ENCODE measurements at places on chromosomes 7 and 10. TPM values are rescaled to one million over a fixed set of nuclear protein-coding genes. Genes with fewer than 3 reads are reported as not detected.

DNA sequence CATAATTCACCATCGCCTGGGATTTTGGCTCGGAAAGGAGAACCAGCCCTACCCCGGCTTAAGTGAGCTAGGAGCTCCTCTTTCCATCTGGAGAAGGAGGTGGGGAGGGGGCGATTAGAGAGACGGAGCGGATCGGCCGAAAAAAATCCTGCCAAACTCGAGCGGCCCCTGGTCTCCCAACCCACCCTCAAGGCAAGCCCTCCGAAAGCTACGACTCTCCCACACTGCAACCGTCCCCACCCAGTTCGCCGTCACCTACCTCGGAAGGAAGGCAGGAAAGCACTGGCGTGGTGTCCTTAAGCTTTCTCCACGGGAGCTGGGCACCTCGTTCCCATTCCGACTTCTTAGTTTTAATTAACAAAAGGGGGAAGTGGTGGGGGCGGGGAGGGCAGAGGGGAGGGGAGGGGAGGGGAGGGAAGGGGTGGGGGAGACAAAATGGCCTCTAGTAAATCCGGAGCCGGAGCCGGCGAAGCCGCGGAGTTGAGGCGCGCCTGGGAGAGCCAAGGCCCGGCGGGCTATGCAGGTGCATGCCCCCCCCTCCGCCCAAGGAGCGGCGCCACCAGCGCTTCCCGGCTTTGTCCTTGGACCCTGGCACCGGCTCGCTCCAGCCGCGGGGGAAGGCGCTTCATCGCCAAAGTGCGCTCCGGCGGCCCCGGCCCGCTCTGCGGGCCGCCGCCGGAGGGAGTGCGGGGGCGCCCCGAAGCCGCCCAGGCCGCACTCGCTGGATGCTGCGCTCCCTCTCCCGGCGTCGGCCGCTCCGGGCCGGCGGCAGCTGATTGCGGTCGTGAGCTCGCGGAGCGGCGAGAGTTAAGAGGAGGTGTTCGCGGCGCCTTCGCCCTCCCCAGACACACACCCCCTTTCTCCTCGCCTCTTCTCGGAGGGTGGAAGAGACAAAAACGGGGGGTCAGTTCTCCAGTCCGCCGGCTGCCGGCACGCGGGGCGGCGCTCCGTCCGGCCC lies at the start of gene LRRC4:
TSS of gene LRRC4 (minus strand) at position 784 of the 958 bp plus-strand sequence. CDS start 797 bp downstream, outside the sequence.
- peak; percentile 42 for DNase-seq

VENTX gene
- total RNA-seq: not detected

DNA sequence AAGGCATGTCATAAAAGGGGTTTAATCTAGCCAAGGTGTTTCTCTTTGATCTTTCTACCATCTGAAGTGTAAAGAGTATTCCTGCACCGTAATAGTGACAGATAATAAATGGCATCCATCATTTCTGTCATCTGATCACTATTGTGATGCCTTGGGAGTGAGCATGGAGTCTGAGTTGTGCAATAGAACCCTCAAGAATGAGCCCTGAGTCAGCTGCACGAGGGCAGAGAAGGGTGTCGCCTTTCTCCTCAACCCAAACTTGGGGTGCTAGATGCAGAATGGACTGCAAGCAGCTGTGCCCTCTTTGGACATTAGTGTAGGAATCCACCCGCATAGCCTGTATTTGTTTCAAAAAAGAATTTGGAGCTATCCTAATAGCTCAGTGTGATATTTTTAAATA lies 115.2 kb downstream of the ZNF37A start:
- no peak for DNase-seq

DNA sequence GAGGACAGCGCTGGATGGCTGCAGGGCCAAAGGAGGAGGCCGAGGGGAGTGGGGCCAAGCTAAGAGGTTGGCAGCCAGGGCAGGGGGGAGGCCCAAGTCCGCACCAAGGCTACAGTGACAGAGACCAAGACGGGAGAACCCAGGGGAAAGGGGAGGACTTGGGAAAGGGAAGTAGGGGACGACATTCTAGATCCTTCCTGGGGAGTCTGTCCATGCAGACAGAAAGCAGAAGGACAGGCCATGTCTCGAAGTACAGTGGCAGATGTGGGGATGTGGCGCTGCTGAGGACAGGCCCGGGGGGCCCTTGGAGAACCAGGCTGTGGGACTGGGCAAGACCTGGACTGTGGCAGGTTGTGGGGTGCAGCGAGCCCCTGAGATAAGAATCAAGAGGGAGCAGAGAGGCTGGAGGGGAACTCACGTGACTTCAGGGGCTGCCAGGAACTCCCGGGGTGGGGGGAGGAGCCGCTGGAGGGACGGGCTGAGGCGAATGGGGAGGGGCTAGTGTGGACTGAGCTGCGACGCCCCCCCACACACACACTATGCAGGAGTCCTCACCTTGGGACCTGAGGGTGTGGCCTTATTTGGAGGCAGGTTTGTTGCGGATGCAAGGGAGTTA lies 68.5 kb upstream of the TNRC18 start:
- DNase-seq: no peak

- DNase-seq: no peak
These were observed 518.8 kb downstream of the CNTNAP2 start for GRCh38 chr7:146635205-146636032.

Data from activated CD4-positive, alpha-beta memory T cell treated with anti-CD3 and anti-CD28 coated beads, Interleukin-2, amount 10 ng/mL, durations not matched to agents 7 days and 5 days (primary cell).